Kidney (tissue), 22 donors: ENCODE measurements at places on chromosomes 16 and 17. TPM values are rescaled to one million over a fixed set of nuclear protein-coding genes. Genes with fewer than 3 reads are reported as not detected.

Gene KRTAP2-1
- polyA plus RNA-seq: not detected

DNA sequence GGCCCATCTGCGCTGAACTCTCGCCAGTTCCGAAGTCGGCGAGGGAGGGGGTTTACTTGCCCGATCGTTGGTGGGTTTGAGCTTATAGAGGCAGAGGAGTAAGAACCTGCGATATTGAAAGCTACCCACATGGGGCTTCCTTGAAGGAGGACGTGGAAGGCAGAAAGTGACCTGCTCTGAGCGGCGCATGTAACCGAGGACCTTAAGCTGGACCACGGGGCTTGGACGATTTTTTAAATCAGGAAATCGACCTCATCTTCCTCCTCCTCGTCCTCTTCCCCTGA lies 2.0 kb downstream of the PRAC2 start:
- no peak overlapping the region for H3K27ac ChIP-seq
- DNase-seq: no peak
- H3K36me3 ChIP-seq: no peaks in the 10 kb centered on the region
- peaks cover 92% of the 10 kb centered on the region for H3K27me3 ChIP-seq
- no peak overlapping the region for H3K4me3 ChIP-seq
- no peaks in the 10 kb centered on the region for H3K4me1 ChIP-seq

- peaks cover 24% of the 10 kb centered on the region for H3K36me3 ChIP-seq
- H3K27me3 ChIP-seq: no peaks in the 10 kb centered on the region
- no peak overlapping the region for H3K4me3 ChIP-seq
- peaks cover under 1% of the 10 kb centered on the region for H3K4me1 ChIP-seq
- H3K27ac ChIP-seq: no peak overlapping the region
- no peak for DNase-seq
Measured at GRCh38 chr17:28324781-28325180, 5.8 kb downstream of the TMEM97 start.

GRCh38 chr16:24156777-24157176 lies 99.4 kb upstream of the CACNG3 start:
- no peaks in the 10 kb centered on the region for H3K27me3 ChIP-seq
- no peak overlapping the region for H3K27ac ChIP-seq
- H3K4me1 ChIP-seq: no peaks in the 10 kb centered on the region
- no peak overlapping the region for H3K4me3 ChIP-seq
- DNase-seq: no peak

GRCh38 chr17:49890077-49890821 lies 42.4 kb upstream of the TAC4 start:
- H3K4me1 ChIP-seq: peaks cover 9% of the 10 kb centered on the region
- no peak overlapping the region for H3K27ac ChIP-seq

- H3K27ac ChIP-seq: no peak overlapping the region
- H3K36me3 ChIP-seq: no peaks in the 10 kb centered on the region
- no peaks in the 10 kb centered on the region for H3K27me3 ChIP-seq
- no peak for DNase-seq
- no peak overlapping the region for H3K4me3 ChIP-seq
- no peaks in the 10 kb centered on the region for H3K4me1 ChIP-seq
Measured at GRCh38 chr17:41702712-41703111, 9.4 kb upstream of the GAST start.

GRCh38 chr17:50794361-50794760 lies 27.0 kb upstream of the ANKRD40CL start:
- H3K4me3 ChIP-seq: no peak overlapping the region
- H3K27ac ChIP-seq: no peak overlapping the region
- H3K27me3 ChIP-seq: no peaks in the 10 kb centered on the region
- DNase-seq: no peak
- no peaks in the 10 kb centered on the region for H3K36me3 ChIP-seq
- no peaks in the 10 kb centered on the region for H3K4me1 ChIP-seq
